ENCODE measurements at places on chromosomes 16 and 17. TPM values are rescaled to one million over a fixed set of nuclear protein-coding genes. Genes with fewer than 3 reads are reported as not detected.
A peak's percentile ranks its signal among the peaks of the same experiment; 100 is the strongest.

GRCh38 chr16:24815021-24815420 is 30.7 kb upstream of the SLC5A11 start:
- no peak for DNase-seq

- DNase-seq, result no peak
These were observed 47.9 kb downstream of the TOM1L2 start for GRCh38 chr17:17924131-17924856.

DNA sequence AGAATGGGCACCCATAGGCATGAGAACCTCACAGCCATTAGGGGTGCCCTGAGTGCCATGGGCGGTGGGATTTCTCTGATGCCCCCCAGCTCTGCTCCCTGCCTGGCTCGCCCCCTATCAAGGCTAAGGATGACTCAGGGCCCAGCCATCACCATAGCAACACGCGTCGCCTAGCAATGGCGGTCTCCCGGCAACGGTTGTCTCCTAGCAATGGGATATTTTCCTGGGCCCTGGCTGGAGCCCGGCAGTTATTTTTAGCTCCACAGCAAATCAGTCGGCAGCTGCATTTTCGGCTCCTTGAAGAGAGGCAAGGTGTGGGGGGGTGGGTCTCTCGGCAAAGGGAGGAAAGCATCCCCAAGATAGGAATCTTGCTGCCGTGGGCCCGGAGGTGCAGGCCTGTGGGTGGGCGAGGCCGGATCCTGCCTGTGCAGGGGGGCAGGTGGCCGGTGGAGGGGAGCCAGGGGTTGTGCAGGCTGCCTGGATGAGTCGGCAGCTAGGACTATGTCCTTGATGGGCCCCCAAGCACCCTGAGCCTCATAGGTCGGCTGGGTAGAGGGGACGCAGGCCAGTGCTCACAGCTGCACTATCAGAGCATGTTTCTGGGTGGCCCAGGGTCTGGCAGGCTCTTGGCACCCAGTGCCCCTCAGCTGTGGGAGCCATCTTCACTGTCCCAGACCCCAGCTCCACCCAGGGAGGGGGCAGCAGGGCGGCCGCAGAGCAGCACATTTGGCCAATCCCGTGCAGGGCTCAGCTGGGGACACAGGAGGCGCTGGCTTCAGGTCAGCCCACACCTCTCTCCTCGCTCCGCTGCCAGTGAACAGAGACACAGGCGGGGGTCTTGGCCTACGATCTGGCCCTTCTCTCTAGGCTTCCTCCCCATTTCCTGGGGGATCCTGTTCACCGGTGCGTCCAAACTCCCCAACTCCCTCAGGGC is 4.2 kb upstream of the FBXL16 start:
- DNase-seq, result no peak

- no peak for DNase-seq
These were observed 8.6 kb downstream of the TAF1C start for GRCh38 chr16:84178146-84178765.

GRCh38 chr17:68435876-68436842 is 21.1 kb downstream of the WIPI1 start:
- DNase-seq, result no peak

- no peak for DNase-seq
These were observed 605 bp downstream of the MRTFB start for GRCh38 chr16:14071576-14072271.

DNA sequence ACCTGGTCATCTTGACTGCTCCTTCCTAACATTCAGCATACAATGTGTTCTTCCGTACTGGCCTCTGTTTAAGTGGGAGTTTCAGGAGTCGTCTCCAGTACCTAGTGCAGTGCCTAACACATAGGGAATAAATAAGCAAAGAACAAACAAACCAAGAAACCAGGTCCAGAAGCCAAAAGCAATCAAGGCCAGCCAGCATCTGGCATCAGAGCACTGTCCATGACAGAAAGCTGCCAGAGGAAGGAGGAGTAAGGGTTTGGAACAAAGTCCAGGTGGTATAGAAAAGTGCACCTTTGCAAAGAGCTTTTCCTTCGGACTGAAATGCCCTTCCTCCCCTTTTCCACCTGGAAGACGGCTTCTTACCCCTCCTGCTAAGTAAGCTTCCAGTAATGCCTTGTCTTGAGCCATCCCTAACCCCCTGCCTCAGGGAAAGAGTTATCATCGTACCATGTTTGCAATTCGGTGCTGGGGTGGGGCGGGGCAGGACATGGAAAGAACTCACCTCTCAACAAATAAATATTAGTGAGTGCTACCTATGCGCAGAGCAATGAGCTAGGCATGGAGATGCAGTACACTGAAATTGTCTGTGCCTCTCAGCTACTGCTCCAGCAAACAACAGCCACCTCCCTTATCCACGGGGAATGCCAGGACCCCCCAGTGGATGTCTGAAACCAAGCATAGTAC is 47.6 kb downstream of the C17orf67 start:
- DNase-seq, result no peak

DNA sequence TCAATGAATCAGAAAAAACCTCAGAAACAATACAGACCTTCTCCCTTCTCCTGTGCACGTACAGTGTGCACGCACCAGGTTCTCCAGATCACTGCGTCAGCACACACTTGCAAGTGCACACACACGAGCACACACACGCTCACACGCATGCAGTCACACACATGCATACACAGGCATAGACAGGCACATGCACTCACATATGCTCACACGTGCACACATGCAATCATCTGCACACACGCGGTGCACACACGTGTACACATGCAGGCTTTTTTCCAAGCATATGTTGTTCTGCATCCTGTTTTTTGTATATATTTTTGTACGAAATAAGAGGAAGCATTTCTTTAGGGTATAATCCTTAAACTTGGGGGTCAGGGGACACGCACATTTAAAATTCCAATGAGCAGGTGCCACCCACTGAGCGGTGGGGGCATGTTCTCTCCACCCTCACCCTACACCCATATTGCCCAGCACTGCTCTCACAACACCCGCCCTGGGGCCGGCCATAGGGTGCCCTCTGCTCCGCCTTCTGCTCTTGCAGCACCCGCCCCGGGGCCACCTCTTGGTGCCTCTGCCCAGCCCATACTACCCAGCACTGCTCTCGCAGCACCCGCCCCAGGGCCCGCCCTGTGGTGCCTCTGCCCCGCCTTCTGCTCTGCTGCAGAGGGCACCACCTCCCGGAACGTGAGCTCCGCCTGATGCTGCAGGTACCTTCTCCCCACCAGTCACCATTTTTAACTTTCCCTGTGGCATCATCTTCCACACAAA is 20.9 kb downstream of the KLHDC4 start:
- no peak for DNase-seq

DNA sequence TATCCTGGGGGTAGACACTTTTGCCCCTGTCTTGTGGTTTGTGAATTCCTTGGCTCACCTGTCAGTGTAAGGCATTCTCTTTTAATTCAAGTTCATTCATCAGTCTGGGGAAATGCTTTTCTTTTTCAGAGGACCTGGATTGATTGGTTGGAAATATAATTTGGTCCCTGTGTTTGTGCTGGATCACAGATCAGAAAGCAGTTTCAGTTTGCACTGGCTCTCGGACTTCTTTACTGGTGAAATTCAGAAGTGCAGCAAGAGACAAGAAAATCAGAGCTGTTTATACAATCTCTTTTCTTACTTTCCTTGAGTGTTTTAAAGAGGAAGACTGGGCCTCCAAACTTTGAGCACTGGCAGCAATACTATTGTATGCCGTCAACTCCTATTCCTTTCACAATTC is 161.8 kb upstream of the KCNJ16 start:
- no peak for DNase-seq

- DNase-seq, result no peak
These were observed 645 bp upstream of the GFOD2 start for GRCh38 chr16:67719778-67720144.

DNA sequence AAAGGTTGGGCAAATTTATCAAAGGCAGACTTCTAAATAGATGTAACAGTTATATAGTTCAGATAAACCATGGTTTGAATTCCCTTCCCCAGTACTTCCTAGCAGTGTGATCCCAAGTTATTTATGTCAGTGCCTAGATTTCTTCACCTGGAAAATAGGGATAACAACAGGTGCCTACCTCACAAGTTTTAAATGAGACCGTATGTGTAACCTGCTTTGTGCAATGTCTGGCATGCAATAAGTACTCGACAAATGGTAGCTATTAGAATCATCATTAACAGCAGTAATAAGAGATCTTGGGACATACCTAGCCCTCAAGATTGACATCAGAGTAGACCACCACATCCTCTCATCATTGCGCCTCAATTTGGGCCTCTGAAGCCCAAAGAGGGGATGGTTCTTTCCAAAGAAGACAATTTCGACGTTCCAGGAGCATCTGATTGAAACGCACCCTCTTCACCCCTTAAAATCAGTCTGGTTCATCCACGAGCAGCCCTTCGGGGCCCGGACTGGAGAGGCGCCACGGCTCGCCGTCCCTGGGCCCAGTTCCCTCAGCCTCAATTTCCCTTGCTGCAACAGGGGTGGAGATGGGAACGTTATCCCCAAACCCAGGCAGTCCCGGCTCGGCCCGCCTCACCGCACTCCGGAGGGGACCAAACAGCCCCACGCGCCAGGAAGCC is 541 bp downstream of the ACACA start:
- no peak for DNase-seq

DNA sequence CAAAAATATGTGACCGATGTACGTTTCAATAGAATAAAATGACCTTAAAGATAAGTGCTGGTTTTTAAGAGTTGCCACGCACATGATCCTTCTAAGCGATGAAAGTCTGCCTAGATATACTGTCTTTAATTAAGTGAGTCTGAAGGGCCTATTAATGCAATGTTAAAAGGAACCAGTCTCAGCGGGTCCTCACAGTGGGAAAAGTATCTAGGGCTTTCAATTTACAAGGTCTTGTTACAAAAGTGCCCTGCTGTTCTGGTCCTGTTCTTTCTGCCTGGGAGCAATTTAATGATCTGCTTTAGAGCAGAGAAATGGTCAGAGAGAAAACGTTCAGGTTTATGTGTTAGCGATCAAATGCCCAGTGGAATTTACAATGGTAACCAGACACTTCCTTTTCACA is 864.0 kb downstream of the KCNJ2 start:
- DNase-seq, result peak; percentile 10

DNA sequence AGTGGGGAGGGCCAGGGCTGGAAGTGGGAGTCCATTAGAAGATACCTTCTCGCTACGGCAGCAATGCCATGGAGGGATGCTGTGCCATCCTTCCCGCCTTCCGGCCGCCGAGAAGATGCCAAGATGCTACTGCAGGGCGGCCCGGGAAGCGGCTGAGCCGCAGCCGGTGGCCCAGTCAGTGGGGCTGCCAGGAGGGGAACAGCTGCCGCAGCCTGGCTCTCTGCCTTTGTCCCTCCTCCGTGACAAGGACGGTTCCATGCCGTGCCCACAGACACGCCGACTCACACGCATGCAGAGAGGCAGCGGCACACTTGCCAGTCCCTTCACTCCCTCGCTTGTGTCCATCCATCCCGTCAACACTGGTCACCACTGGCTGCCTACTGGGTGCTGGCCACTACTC is 20.2 kb upstream of the NCBP3 start:
- no peak for DNase-seq

GRCh38 chr17:56350592-56350991 is 197.3 kb downstream of the ANKFN1 start:
- DNase-seq, result no peak

GRCh38 chr16:58393138-58393504 is 850 bp downstream of the GINS3 start:
- DNase-seq, result no peak

GRCh38 chr17:35890774-35891155 is 10.6 kb upstream of the CCL5 start:
- no peak for DNase-seq

DNA sequence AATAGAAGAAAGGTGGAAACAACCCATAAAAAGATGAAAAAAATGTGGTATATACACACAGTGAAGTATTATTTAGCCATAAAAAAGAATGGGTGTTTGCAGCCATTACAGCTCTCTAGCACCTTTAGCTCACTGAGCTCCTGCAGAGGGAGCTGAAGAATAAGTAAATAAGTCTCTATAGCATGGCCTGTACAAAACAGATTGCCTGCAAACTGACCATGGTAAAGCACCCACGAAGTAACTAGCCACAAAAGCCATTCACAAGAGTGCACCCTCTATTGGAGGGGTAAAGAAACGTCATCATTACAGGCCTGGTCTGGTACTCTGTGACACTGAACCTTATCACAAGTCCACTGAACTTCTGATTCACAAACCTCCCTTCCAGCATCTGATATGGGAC is 76.3 kb downstream of the USP32 start:
- DNase-seq, result no peak

The UMOD gene
- total RNA-seq, result not detected

The HID1 gene
- 15.1 TPM for total RNA-seq

The ANKRD40CL gene
- not detected for total RNA-seq

The PDIA2 gene
- total RNA-seq, result 1.3 TPM

The SEPTIN1 gene
- 0.84 TPM for total RNA-seq

Data from H1 (cell line).